ENCODE measurements at places on chromosomes 3 and 15. TPM values are rescaled to one million over a fixed set of nuclear protein-coding genes. Genes with fewer than 3 reads are reported as not detected.

Gene GABRR3
- not detected for total RNA-seq

Gene ACKR4
- total RNA-seq, result 4.0 TPM

Gene HESX1
- 0.40 TPM for total RNA-seq

Gene EXD1
- total RNA-seq, result not detected

Gene CKMT1A
- not detected for total RNA-seq

Gene TM6SF1
- 42.3 TPM for total RNA-seq

Gene LIPC
- 0.07 TPM for total RNA-seq
